HCEC 1CT (cell line): ENCODE measurements at places on chromosomes 4 and X.
A peak's percentile ranks its signal among the peaks of the same experiment; 100 is the strongest.

GRCh38 chrX:9605484-9605883 lies 140.6 kb downstream of the TBL1X start:
- DNase-seq = no peak

GRCh38 chr4:15443371-15444160 lies 15.7 kb downstream of the C1QTNF7 start:
- no peak for DNase-seq

DNA sequence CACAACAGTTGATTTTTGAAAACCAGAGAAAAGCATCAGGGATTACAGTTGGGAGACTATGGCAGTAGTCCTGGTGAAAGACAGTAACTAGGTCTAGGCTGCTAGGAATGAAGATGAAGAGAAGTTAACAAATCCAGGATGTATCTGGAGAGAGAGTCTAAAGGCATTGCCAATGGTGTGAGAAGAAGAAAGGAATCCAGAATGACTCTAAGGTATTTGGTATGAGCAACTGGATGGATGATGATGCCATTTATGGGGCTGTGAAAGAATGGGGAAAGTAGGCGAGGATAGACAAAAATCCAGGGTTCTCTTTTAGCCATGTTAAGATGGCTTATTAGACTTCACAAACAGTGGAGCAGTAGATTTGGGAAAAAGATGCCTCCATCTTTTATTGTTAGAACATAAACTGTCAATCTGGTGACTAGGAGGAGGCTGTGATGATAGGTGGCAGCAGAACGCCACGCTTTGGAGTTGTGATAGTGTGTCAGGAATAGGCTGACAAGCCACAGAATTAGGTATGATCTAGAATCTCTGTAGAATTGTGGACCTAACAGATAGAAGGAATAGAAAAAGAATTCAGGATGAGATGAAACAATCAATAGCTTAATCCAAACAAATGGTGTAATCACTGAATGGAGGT lies 27.3 kb upstream of the JADE1 start:
- DNase-seq = peak; percentile 4

DNA sequence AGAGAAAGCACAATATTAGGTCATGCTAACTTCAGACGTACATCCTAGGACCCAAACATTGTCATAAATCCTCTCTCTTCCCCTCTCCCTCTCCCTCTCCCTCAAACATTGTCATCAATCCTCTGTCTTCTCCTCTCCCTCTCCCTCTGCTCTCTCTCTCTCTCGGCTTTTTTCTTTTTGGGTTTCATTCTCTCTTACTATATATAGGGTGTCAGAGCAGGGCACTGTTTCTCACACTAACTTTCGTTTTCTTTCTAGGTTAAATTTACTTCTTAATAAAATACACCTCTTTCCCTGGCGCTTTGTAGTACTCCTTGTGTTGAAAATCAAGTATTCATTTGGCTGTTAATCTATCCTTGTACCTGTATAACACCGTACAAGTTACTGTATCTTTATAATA lies 37.0 kb upstream of the HERC5 start:
- no peak for DNase-seq

DNA sequence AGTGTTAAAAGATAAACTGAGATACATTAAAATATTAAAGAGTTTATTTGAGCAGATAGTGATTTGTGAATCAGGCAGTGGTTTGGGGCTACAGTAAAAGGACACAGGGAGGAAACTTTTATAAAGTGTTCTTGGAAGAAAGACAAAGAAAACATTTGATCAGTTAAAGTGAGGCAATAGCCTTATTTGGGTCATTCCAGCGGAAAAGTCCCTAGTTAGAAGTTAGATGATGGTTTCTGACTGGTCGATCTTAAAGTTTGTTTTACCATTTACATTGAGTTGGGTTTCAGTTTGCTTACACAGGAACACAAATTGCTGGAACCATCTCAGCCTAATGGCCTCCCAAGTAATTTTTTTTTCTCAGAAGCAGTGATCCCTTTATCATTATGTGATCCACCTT lies 69.7 kb downstream of the PPP1R2C start:
- no peak for DNase-seq

DNA sequence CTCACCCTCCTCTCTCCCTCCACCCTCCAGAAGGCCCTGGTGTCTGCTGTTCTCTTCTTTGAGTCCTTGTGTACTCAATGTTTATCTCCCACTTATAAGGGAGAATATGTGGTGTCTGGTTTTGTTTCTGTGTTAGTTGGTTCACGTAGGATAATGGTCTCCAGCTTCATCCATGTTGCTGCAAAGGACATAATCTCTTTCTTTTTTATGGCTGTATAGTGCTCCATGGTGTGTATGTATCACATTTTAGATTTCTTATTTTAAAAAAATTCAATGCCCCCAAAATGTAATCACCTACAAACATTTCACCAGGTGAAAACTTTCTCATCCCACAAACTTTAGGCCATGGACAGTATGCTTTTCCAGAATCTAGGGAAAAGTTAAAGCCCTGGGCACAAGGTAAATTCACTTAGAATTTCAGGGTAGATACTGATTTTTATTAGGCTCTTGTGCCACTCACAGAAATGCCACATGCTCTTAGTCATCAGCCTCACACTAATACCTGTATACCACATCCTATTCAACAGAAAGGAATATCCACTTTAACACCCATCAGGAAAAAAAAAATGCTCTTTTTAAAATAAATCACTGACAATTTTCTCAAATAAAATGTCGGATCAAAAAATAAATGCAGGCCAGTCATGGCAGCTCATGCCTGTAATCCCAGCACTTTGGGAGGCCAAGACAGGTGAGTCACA lies 104.8 kb upstream of the ENPP6 start:
- DNase-seq = no peak

- peak; percentile 39 for DNase-seq
Observed at GRCh38 chr4:46931981-46932380, 22.9 kb upstream of the COX7B2 start.

DNA sequence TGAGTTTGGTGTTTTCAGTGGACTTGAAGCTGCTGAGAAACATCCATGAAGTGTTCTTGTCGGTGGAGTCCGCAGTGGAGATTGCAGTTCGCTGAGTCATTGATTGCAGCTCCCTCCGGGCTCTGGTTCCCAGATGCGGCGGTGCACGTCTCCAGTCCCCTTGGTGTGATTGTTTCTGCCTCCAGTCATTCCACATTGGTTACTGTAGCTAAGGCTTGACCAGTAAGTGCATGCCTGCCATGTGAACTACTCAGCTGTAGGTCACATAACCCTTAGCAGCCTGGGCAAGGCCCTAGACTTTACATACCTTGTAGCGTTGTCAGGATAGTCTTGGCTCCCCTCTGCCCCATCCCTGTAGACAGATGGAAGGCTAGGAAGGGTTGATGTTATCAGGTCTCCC lies 53.8 kb upstream of the CLCN4 start:
- no peak for DNase-seq

DNA sequence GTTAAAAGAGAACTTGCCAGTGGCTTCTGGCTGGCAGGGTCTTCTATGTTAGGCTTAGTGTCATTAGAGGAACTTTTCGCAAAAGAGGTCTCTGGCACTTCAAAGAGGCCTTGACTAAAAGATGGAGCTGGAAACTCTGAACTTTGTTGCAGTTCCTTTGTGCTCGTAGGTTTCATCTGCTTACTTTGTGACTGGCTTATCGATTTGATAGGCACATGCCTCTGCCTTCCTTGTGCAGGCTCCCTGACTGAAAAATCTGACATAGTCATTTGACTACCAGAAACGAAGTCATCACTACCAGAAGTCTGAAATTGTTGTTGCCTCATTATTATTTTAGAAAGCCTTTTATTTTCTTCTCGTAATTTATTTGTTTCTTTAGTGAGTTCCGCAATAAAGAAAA lies 93.9 kb upstream of the IL13RA1 start:
- DNase-seq = no peak

GRCh38 chrX:13565511-13565910 lies 3.9 kb upstream of the EGFL6 start:
- no peak for DNase-seq
